ENCODE measurements at places on chromosomes 7 and 10.

GRCh38 chr7:152709287-152710152 lies 33.6 kb upstream of the XRCC2 start:
- no peak for DNase-seq

DNA sequence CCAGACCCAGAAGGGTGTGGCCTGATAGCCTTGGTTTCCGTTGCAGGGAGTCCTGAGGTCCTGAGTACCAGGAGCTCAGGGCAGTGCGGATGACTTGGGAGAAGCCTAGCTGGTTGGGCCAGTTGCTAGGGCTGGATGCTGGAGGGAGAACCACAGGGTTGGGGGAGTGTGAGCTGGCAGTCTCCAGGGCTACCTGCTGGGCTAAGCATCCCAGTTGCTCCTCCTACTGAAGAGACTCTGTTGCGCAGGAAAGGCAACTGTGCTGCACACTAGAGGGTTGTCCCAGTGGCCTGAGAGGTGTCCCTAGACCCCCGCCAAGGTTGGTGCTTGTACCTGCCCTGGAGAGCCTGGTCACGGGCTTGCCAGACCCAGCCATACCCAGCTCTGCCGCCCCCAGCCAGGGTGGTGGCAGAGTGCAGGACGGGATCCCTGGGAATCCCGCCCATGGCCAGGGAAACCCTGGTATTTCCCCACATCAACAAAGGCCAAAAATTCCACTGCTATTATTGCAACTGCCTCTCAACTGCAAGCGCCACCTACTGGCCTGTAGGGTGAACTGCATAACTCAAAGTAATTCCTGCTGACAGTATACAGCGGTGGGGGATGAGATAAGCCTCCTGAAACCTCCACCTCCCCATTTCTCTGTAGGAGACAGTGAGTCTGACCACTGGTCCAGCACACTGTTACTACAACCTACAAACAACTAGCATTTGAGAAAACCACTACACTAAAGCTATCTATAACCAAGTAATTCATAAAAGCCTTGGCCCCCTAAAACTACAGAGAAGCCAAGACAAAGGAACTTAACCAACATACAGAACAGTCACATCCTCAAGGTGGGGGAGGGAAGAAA lies 67.6 kb upstream of the DDC start:
- peak; percentile 71 for DNase-seq

GRCh38 chr10:65753532-65753931 lies 1172.3 kb upstream of the LRRTM3 start:
- DNase-seq = no peak

GRCh38 chr7:50768485-50769474 lies 13.9 kb downstream of the GRB10 start:
- DNase-seq = no peak

- no peak for DNase-seq
These were observed 135.4 kb downstream of the HIBADH start for GRCh38 chr7:27527348-27527714.

DNA sequence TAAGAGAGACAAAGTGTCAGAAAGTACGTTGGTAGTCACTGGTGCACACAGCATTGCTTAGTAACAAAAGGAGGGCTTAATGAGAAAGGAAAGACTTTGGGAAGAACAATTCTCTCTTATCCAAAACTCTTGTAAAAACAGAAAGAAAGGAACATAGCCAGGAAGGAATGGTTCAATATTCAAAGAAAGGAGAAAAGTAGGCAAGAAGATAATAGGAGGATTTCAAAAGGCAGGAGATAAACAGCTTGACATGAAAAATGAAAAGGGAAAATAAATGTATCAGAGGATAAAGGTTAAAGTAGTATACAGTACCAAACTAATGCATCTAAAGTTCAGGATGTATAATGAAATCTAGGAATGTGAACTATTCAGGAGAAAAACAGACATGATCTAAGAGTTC lies 20.1 kb downstream of the ZFAND4 start:
- no peak for DNase-seq
